ENCODE measurements at places on chromosomes 2 and 18. TPM values are rescaled to one million over a fixed set of nuclear protein-coding genes. Genes with fewer than 3 reads are reported as not detected.

DNA sequence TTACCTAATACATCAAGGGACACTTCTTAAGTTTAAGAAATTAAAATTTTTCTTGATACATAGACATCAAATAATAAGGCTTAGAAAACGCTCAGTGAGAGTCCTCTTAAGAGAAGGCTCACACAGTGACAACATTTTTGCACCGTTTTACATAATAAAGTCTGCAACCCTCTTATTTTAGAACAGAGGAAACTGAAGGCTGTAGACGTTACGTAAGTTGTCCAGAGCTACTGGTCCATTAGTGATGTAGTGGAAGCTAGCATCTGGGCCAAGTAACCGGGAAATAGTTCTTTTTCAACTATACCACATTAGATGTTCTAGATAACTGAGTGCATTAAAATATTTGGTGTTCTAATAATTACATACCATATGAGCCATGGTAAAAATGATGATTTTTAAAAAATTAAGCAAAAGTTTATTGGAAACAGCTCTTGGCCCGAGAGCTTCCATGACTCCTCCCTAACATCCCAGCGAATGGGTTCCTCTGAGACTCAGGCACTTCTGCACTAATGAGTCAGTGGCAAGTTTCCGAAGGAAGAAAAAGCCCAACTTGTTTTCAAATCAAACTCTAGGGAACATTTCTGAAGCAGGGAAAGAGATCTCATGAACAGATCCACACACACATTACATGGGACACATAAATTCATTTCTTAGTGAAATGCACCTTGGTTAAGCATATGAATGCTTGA is 232.6 kb upstream of the PXDN start:
- no peak for DNase-seq

DNA sequence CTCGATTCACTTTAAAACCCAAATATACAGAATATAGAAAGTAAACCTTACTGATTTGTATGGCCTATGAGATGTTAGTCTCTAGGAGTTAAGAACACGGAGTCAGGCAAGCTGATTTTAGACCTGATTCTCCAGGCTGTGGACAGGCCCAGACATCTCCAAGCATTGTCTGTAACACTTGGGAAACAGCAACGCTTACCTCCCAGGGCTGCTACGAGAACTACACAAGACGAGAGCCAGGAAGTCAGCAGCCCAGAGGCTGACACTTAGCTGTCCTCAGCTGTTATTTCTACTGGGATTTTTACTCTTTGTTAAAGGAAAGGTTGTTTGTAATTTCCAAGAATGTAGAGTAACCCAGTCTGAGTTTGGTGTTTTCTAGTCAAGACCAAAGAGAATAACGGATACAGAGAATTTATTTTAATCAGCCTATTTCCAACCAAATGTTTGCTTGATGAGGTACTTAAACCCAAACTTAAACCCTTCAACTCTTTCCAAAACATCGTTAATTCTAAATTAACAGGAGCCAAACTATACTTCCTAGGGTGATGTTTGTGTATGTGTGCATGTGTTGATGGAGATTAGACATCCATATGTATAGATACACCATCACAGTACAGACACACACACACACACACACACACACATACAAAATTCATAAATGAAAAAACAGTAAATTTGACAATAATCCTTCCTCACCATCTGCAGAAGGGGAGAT is 123.4 kb downstream of the LAMA1 start:
- no peak for DNase-seq

DNA sequence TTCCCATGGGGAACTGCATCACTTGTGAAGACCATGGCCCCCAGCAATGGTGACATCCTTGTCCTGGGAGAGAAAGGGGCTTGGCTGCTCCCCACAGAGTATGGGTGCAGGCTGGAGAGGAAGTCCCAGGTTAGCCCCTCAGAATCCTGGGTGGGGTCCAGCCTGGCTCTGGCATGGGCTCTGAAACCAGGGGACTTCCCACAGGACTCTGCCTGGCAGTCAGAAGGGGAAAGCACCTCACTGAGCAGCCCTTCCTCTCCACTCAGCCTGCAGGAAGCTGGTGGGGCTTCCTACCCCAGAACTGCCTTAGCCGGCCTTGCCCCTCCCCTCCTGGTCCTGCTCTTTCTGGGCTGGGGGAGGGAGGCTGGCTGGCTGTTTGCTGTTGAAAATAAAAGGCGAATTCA is 3.7 kb downstream of the NEURL3 start:
- no peak for DNase-seq

DNA sequence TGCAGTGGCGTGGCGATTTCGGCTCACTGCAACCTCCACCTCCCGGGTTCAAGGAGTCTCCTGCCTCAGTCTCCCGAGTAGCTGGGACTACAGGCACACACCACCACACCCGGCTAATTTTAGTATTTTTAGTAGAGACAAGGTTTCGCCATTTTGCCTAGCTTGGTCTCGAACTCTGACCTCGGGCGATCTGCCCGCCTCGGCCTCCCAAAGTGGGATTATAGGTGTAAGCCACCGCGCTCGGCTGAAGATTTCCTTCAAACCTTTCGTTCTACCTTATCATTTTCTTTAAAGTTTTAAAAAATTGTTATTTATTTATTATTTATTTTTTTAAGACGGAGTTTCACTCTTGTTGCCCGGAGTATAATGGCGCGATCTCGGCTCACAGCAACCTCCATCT is 979 bp upstream of the WDR43 start:
- DNase-seq: peak; percentile 19

Gene HAUS1
- total RNA-seq: 6.4 TPM

Gene SP5
- total RNA-seq: 0.44 TPM

Gene SCYGR6
- not detected for total RNA-seq
